Omental fat pad (tissue), 4 donors: ENCODE measurements at places on chromosomes 6 and 20. TPM values are rescaled to one million over a fixed set of nuclear protein-coding genes. Genes with fewer than 3 reads are reported as not detected.

DNA sequence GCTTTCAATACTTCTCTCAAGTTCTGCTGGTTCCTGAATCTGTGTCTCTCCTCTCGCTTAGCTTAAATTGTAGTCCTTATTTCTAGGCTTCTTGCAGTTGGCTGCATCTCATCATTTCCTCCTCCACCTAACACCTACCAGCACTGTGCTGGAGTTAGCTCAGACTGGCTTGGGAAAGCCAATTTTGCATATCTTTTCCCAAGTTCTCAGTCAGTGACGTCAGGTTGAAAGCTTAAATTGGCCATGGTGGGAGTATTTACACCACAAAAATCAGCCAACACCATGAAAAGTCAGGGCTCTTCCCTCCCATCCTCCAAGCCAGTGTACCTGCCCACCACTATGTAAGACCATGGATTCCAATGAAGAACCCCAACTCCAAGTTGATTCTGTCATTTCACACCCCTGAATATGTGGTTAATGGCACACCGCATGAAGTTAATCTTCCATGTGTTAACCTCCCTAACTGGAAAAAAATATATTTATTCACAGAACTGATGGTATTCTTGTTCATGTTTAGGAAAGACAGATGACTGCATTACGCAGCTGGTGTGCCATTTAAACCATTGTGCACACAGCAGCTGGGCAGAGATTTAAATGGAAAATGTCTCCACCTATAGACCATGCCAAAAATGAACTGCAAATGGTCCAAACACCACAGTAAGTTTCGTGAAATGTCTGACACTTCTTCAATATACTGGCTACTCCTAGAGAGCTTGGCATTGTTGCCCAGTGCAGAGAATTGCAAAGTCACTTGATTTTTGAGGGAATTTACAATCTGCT lies 274.1 kb upstream of the MAP3K7 start:
- DNase-seq, result no peak

- no peak for DNase-seq
These were observed 61.0 kb downstream of the LYRM4 start for GRCh38 chr6:5199702-5200101.

- DNase-seq, result no peak
These were observed 5.3 kb upstream of the TGM2 start for GRCh38 chr20:38170219-38170825.

GRCh38 chr20:48523191-48523995 lies 304.4 kb downstream of the PREX1 start:
- no peak for DNase-seq

DNA sequence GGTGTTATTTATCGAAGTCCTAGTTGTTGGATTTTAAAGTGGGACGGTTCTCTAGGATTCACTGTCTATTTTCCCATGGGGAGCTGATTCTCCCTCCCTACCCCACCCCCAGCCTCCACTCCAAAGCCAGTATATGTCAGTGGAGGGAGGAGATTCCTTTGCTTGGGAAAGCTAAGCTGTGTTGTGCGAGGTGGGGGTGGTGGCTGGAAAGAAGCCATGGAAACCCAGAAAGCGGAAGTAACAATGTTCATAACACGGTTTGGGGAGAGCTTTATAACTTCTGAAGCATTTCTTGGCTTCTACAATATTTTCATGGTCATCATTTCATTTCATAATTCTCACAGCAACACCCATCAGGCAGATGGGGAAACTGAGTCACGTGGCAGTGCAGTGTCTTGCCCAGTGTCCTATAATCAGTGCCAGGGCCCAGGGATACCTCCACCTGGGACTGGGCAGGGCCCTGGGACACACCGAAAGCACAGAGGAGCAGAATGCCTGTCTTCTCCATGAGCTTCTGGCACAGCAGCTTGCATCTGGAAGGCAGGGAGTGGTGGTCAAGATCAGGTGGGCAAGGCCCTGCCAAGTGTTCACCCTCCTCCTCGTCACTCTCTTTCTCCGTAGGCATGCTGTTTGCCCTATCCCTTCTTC lies 4.5 kb downstream of the SUN5 start:
- no peak for DNase-seq

- no peak for DNase-seq
These were observed 22.3 kb upstream of the HECA start for GRCh38 chr6:139112561-139112960.

- DNase-seq, result no peak
These were observed 27.2 kb downstream of the UBE2V1 start for GRCh38 chr20:50085481-50086365.

DNA sequence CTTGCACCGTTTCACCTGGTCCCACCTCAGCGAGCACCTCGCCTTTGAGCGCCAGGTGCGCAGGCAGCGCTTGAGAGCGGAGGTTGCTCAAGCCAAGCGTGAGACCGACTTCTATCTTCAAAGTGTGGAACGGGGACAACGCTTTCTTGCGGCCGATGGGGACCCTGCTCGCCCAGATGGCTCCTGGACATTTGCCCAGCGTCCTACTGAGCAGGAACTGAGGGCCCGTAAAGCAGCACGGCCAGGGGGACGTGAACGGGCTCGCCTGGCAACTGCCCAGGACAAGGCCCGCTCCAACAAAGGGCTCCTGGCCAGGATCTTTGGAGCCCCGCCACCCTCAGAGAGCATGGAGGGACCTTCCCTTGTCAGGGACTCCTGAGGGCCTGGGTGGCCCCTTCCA lies 1.5 kb downstream of the ABT1 start:
- DNase-seq, result no peak

DNA sequence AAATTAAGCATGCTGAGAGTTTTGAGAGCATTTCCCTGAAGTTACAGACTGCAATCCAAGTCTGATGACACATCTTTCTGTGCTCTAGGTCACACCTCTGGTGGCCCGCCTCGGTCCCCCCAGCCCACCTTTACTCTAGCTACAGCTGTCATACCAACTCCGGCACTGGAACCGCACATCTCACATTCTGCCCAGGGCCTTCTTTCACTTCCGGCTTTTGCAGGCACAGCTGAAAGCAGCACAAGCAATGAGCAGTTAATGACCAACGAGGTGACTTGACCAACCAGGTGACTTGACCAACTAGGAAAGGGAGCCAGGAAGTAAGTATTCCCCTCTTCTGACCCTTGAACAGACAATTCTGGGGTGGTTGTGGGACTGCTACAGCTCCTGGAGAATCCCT lies 88.6 kb upstream of the MOCS1 start:
- no peak for DNase-seq

- DNase-seq, result no peak
These were observed 74.3 kb downstream of the RALGAPA2 start for GRCh38 chr20:20637998-20638725.

HSPA1L gene
- 3.0 TPM for total RNA-seq

TOMM6 gene
- total RNA-seq, result 122 TPM

DYNLT2 gene
- total RNA-seq, result 1.9 TPM

RTN4IP1 gene
- total RNA-seq, result 1.8 TPM
